ENCODE measurements at places on chromosomes 7 and 10.

GRCh38 chr7:94374231-94374630, 20.5 kb upstream of the COL1A2 start:
- DNase-seq, result no peak

- no peak for DNase-seq
These were observed 30.7 kb downstream of the SLC16A12 start for GRCh38 chr10:89504691-89505090.

DNA sequence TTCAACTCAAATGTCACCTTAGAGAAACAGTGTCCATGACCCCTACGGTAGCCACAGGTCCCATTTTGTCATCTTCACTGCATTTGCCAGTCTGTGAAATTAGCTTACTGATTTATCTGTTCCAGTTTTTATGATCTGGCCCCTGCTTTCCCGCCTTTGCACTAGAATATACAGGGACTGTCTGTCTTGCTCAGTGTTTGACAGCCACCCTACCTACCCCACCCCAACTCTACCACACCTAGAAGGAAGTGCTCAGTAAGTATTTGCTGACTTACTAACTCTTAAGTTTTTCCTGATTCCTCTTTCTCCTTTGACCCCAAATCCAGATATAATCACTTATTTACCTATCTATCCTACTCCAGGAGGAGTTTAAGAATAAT, 49.5 kb downstream of the CREB3L2 start:
- no peak for DNase-seq

GRCh38 chr7:83640731-83641537, 8.0 kb downstream of the SEMA3E start:
- DNase-seq, result no peak

DNA sequence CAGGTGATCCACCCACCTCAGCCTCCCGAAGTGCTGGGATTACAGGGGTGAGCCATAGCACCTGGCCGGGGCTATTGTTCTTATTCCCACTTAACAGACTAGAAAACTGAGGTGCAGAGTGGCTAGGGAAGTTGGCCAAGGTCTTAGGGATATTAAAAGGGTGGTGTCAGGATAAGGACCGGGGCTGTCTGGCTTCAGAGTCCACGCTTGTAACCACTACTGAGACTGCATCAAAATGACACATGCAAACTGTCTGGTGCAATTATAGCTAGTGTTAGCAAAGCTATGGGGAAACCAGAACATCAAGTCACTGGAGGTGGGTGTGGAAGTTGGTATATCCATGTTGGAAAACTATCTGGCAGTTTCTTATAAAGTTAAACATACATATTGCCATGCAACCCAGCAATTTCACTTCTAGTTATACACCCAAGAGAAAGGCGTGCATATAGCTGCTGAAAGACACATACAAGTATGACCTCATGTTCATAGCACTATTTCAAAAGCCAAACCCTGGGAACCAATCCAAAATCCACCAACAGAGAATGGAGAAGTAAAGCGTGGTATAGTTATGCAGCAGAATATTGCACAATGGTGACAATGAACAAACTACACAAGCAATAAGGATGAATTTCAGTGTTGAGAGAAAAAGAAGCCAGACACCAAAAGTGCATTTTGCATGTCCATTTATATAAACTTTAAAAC, 33.9 kb upstream of the EEPD1 start:
- no peak for DNase-seq

GRCh38 chr10:96964131-96964530, 132.0 kb downstream of the LCOR start:
- no peak for DNase-seq

DNA sequence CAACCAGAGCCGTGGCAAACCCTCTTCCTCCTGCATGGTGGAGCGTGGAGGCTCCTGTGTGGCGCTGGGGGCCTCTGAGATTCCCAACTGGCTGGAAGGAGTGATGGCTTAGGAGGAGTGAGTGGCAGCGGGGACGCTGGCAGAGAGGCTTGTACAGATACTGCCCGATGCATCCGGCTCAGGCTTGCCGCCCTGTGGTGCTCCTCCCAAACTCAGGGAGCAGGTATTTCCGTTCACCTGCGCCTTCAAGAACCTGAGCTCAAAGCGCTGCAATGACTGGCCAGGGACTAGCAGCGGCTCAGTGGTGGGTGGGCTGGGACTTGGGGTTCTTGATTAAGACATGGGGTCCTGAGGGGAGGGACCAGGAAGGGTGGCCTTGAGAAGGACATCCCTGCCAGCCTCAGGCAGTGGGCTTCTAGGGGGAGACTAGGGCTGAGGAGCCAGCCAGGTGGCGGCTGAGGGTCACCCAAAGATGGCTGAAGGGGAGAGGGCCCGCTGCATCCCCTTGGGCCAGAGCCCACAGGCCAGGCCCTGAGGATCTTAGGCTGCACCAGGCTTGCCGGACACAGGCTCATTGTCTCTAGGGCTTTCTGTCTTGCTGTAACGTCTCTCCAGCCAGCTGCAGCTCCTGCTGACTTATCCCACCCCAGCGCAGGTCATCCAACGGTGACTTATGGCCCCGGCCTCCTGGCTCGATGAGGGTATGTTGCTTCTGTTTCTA, 3.2 kb downstream of the ZNF775 start:
- no peak for DNase-seq

GRCh38 chr10:72044417-72045041, 43.8 kb downstream of the SPOCK2 start:
- DNase-seq, result no peak

GRCh38 chr7:107584716-107585115, 4.7 kb downstream of the BCAP29 start:
- no peak for DNase-seq

- no peak for DNase-seq
These were observed 1.6 kb downstream of the AIFM2 start for GRCh38 chr10:70130878-70131559.

GRCh38 chr10:84440781-84441180, 112.4 kb downstream of the CCSER2 start:
- no peak for DNase-seq
